ENCODE measurements at places on chromosomes 7 and 10.

DNA sequence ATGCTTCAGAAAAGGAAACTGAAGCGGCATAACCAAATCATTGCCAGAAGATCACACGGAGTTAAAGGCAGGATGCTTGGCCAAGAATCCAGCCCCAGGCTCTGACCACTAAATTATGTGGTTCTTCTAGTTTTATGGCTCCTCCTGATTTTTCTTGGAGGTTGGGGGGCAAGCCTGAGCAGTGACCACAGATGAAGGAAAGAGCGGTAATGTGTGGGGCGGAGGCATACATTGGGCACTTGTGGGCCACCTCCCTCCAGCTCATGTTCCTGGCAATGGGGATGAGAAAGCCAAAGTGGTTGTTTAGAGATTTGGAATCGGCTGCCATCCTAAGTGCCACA is 3.2 kb downstream of the TRPV6 start:
- DNase-seq = no peak

DNA sequence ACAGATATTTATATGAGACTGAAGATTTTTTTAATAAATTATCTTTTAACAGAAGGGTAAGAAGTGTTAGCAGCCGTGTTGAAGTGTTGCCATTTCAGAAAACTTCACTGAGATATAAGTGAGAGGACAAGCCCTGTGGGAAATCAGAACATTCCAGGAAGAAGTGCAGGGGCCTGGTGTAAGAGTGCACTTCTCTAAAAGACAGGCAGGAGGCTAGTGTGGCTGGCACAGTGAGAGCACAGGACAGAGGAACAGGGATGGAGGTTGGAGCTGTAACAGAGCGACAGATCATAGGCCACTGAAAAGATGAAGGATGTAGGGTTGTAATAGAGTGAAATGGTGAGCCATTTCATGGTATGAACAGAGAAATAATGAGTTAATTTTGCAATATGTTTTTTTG is 608.9 kb downstream of the SORCS1 start:
- DNase-seq = peak; percentile 46

DNA sequence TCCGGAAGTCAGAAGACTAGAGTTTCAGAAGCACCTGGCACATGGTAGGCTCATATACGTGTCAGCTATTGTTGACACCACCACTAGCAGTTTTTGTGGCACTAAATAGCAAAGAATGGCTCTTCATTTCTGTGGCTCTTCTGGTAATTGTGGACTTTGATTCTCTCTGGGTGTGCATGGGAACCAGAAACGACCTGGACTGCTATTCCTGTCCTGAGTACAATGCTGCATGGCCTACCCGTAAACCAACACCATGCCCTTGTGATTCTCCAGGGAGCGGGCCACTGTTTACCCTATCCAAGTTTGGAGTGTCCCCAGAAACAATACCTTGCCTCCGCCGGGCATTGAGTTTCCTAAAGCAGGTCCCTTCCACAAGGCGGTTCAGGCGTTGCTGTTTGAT is 162.9 kb upstream of the AOAH start:
- DNase-seq = no peak

GRCh38 chr7:81833401-81833800 is 63.6 kb upstream of the HGF start:
- DNase-seq = peak; percentile 7

- peak; percentile 57 for DNase-seq
These were observed 110.2 kb downstream of the PTEN start for GRCh38 chr10:87973635-87974034.

GRCh38 chr10:97656777-97657176 is 16.3 kb downstream of the PI4K2A start:
- DNase-seq = no peak

DNA sequence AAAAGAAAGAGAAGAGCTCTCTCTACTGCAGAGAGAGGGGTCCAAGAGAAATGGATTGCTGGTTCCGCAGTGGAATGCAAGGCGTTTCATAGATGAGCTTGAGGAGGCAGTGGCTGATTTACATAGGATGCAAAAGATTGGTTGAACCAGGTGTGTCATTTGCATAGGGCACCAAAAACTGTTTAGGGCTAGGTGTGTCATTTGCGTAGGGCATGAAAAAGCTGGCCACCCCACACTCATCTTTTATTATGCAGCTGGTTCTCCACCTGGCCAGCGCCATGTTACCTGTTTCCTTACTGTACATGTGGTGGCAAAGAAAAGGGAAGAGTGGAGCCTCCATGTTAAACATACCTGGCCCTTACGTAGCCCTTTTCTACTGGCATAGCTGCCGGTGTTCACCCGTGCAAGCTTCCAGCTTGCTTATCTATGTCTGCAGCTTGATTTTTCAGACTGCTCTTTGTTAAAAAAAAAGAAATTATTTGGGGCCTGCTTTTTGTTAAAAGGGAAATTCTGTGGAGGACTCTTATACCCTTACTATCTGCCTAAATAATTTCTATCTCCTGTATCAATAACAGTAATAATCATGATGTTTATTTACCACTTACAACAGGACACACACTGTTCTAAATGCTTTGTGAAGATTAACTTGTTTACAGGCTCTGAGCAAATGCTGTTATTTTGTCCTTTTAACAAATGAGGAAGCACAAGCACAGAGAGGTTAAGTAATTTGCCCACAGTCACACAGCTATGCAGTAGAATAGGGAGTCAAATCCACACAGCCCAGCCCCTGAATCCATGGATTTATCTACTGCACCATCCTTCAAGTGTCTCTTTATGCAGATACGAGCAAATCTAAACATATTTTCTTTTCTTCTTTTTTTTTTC is 33.3 kb downstream of the CASP7 start:
- no peak for DNase-seq

DNA sequence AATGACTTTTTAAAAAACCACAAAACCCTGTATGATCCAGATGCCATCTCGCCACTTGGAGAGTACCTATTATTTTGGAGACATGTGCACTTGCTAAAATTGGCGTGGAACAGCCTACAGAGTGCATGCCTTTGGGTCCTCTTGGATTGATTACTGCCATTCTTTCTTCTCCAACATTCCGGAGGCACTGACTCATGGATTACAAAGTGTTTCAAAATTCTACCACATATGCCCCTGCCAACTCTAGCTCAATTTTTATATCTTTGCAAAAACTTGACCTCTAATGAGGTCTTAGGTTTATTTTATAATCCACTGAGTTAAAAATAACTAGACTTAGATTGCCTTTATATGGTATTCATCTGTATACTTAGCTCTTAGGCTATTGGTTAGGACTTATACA is 55.8 kb upstream of the KIF5B start:
- peak; percentile 80 for DNase-seq

DNA sequence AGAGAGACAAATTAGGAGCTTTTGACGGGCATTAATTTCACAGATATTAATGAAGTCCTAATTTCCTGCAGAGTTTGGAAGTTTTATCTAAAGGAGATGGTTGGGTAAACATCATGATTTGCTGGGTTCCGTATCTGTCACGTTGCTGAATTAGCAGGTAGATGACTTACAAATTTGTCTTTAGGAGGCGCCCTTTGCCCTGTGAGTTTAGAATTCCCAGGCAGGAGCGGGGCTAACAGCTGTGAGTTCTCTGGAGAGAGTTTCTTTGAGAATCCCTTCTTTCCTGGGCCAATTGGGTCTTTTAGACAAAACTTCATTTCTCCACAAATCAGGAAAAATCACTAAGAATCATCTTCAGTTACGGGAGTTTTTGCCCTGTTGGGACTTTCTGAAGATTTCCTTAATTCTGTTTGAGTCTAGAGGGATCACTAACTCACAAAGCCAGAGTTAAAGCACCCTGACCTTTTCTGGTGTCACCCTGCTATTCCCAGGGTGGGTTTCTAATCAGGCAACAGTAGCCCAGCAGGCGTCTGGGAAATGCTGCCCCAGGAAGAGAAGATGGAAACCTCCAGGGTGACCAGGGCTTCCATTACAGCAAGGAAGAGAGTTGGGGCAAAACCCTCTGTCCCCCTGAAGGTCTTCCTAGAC is 63.7 kb downstream of the PRKCQ start:
- DNase-seq = no peak

DNA sequence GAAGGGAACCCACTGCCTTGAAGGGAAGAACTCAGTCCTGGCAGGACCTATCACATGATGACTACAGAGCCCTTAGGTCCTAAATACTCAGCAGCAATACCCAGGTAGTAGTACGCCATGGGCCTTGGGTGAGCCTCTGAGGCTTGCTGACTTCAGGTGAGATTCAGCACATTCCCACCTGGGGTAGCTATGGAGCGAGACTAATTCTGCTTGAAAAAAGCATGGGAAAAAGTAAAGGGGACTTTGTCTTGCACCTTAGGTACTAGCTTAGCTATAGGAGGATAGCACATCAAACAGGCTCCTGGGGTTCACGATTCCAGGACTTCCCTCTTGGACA is 98.2 kb upstream of the MEOX2 start:
- DNase-seq = no peak

DNA sequence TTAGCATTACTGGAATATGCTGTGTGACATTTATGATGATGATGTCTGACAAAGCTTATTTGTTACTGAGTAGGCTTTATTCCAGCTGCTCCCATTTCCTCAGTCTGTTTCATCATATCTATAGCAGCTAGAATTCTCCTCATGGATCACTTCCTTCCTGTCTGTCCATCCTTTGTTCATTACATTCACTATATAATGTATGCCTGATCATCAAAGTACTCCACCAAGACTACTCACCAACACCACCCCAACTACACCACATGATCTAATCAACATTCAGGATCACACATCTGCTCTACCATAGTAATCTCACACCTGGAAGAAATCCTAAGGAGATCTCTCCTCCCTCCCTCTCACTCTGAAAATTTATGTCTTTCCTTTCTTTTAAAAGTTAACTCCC is 61.3 kb downstream of the APBB1IP start:
- DNase-seq = no peak

DNA sequence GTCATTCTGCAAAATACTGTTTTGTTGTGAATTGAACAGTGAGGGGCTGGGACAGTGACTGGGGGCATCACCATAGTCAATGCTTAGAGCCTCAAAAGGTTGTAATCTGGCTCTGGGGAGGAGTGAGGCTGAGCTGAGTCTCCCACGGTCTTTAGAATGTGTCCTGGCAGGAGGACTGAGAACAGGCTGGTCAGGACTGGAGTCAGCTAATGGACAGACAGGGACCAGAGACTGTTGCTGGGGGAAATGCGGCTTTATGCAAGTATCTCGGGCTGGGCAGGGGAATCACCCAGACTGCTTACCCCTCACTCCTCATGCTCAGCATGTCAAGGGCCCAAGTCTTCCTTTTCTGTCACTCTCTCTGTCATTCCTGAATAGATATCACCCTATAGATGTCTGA is 346.5 kb downstream of the TYW1 start:
- DNase-seq = no peak

DNA sequence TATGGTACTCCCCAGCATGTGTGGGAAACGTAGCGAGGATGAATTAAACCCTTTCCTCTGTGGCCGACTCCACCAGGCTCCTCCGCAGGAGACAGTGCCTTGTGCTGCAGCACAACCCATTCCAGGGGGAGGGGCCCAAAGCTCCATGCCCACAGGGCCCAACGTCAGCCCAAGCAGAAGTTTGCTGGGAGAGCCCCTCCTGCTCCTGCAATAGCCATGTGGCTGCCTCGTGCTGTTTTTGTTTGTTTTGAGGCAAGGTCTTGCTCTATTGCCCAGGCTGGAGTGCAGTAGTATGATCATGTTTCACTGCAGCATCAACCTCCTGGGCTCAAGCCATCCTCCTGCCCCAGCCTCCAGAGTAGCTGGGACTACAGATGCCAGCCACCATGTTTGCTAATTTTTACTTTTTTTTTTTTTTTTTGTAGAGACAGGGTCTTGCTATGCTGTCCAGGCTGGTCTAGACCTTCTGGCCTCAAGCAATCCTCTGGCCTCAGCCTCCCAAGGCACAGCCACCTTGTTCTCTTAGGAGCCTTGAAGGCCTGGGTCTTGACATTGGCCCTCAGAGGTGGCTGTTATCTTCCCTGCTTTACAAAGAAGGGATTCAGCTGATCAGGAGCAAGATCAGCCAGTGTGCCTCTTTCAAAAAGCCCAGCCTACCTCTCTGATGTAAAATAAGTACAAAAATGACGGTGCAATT is 102.8 kb downstream of the DYNC2I1 start:
- no peak for DNase-seq

DNA sequence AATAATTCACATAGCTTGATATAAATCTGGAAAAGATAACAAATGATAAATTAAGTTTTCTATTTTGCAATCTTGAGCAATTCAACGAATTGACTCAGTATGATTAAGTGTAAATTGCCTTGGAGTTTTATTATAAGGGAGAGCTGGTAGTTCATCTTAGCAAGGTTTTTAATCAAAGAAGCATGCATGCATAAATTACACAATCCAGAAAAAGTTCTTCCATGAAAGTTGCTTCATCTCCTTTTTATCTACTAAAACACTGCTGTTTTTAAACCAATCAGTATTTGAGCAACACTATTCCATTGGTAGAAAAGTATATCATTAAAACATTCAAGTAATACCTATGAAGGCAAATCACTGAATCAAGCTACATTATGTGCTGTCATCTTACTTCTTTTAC is 47.6 kb downstream of the POT1 start:
- no peak for DNase-seq

DNA sequence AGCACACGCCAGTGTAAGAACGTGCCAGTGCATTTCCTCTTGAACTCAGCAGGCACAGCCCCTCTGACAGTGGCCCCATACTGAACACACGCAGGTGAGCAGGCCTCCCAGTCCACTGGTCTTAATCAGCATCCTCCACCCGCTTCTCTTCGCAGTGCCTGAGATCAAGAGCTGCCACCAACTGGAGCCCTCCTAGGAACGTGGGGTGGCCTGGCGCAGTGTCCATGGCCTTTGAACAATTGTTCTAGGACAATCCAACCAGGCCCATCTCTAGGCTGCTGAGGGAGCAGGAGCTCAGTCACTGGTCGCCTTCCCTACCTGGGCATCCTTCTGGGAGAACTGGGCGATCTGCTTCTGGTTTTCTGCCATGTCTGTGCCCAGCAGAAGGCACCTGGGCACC is 15.2 kb downstream of the PYROXD2 start:
- DNase-seq = no peak

DNA sequence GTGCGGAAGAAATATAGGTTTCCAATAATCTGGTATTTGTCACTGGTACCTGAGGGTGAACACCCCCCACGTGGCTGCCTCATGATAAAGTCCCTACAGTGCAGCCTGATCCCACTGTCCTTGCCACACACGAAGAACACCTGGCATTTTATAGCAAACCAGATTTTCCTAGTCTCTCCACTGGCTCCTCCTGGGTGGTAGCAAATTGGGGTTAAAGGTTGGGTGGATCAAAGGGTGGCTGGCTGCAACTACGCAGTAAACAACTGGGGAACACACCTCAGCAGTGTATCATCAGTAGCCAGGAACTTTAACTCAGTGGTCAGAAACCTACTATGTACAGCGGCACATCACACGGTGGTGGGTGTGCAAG is 10.3 kb downstream of the SEPHS1 start:
- no peak for DNase-seq

- DNase-seq = no peak
These were observed 43.9 kb upstream of the EEPD1 start for GRCh38 chr7:36109013-36109627.
